Activated CD8-positive, alpha-beta T cell treated with anti-CD3 and anti-CD28 coated beads for 36 hours (primary cell): ENCODE measurements at places on chromosomes 16 and 17. TPM values are rescaled to one million over a fixed set of nuclear protein-coding genes. Genes with fewer than 3 reads are reported as not detected.
A peak's percentile ranks its signal among the peaks of the same experiment; 100 is the strongest.

- peaks cover 50% of the 10 kb centered on the region for H3K4me1 ChIP-seq
- H3K27ac ChIP-seq = peak overlapping the region; percentile 2
- H3K36me3 ChIP-seq = peaks cover 39% of the 10 kb centered on the region
- H3K27me3 ChIP-seq = no peaks in the 10 kb centered on the region
- no peak for DNase-seq
- H3K4me3 ChIP-seq = no peak overlapping the region
Observed at GRCh38 chr16:69463876-69464275, 39.5 kb downstream of the CYB5B start.

DNA sequence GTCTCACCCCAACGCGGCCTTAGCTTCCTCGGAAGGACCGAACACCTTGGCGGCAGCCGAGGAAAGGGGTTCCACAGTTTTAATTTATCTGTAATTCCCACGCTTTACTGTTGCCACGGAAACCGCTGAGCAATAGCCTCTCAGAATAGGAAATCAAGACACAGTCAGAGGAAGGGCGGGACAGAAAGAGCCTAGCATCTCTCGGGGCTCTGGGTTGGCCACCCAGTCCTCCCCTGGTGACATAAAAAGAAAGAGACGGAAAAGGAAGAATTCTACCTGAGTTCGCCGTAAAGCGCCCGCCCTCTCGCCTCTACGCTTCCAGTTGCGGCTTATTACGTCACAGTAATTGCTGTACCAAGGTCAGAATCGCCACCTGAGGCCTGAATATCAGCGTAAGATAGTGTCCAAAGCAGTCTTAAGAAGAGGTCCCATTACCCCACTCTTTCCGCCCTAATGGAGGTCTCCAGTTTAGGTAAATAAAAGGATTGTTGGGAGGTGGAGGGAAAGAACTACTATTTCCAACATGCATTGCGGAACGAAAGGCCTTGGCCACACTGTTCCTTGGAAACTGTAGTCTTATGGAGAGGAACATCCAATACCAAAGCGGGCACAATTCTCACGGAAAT lies 761 bp upstream of the NBR1 start:
- H3K4me3 ChIP-seq = no peak overlapping the region
- peaks cover 1% of the 10 kb centered on the region for H3K36me3 ChIP-seq
- DNase-seq = peak; percentile 96
- no peaks in the 10 kb centered on the region for H3K27me3 ChIP-seq

The MSLN gene
- not detected for total RNA-seq

The PYY gene
- total RNA-seq = not detected

The CACNG5 gene
- not detected for total RNA-seq

GRCh38 chr17:55202896-55203295 lies 61.9 kb upstream of the HLF start:
- no peaks in the 10 kb centered on the region for H3K4me1 ChIP-seq
- H3K36me3 ChIP-seq = peaks cover 2% of the 10 kb centered on the region
- no peak overlapping the region for H3K4me3 ChIP-seq
- DNase-seq = no peak
- no peak overlapping the region for H3K27ac ChIP-seq
- peaks cover 2% of the 10 kb centered on the region for H3K27me3 ChIP-seq

DNA sequence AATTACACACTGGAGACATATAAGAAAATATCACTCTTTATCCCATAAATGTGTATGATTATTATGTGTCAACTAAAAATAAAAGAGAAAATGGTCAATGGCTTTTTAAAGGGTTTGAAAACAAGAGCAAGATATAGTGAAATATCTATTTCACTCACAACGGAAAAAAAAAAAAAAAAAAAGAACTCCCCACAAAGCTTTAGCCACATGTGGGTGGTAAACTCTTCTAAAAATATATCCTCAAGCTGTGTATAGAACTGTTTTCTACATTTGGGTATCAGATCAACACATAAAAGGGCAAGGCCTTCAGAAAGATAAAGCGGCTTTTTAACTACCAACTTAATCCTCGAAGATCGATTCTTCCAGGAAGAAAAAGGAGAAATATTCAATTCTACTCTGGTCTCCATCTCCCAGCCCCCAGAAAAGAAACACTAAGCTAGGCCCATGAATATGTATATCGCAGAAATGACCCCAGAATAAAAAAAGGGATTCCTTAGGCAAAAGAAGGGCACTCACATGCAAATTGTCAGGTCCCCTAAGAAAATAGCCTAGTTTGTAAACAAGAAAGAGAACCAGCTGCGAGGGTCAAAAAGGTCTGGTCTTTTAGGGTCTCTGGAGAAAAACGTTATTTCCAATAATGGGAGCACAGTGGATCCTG lies 4.4 kb downstream of the LITAF start:
- H3K27ac ChIP-seq = peak overlapping the region; percentile 86
- no peak for DNase-seq
- peak overlapping the region; percentile 57 for H3K4me3 ChIP-seq
- peaks cover 63% of the 10 kb centered on the region for H3K4me1 ChIP-seq

The RNF222 gene
- total RNA-seq = 0.11 TPM

- no peak overlapping the region for H3K27ac ChIP-seq
- no peaks in the 10 kb centered on the region for H3K4me1 ChIP-seq
- no peaks in the 10 kb centered on the region for H3K36me3 ChIP-seq
- no peaks in the 10 kb centered on the region for H3K27me3 ChIP-seq
- H3K4me3 ChIP-seq = no peak overlapping the region
Observed at GRCh38 chr17:73318836-73319235, 7.0 kb upstream of the CDC42EP4 start.

- no peak overlapping the region for H3K27ac ChIP-seq
- no peaks in the 10 kb centered on the region for H3K4me1 ChIP-seq
- DNase-seq = no peak
- peaks cover 5% of the 10 kb centered on the region for H3K27me3 ChIP-seq
Observed at GRCh38 chr16:84862804-84863480, 43.2 kb downstream of the CRISPLD2 start.

GRCh38 chr17:3603119-3603869 lies 5.9 kb downstream of the TRPV1 start:
- no peaks in the 10 kb centered on the region for H3K4me1 ChIP-seq
- H3K36me3 ChIP-seq = peaks cover 5% of the 10 kb centered on the region
- no peak overlapping the region for H3K27ac ChIP-seq
- no peak for DNase-seq

The CYGB gene
- total RNA-seq = not detected

The CNTD1 gene
- not detected for total RNA-seq

GRCh38 chr16:73231944-73232554 lies 184.1 kb upstream of the ZFHX3 start:
- H3K27ac ChIP-seq = no peak overlapping the region
- DNase-seq = no peak
- no peaks in the 10 kb centered on the region for H3K27me3 ChIP-seq
- no peak overlapping the region for H3K4me3 ChIP-seq

DNA sequence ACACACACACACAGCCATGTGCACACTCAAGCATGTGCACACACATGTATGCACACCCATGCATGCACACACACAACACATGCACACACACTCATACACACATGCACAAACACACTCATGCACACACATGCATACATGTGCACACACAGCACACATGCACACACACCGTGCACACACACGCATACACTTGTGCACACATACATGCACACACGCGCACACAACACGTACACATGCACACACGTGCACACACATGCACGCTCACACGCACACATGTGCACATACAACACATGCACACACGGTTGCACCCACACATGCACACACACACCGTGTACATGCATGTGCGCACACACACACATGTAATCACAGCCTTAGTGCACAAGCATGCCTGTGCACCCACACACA lies 230.4 kb upstream of the GSE1 start:
- no peak overlapping the region for H3K4me3 ChIP-seq
- peaks cover 9% of the 10 kb centered on the region for H3K27me3 ChIP-seq
- no peak overlapping the region for H3K27ac ChIP-seq
- DNase-seq = no peak
- H3K4me1 ChIP-seq = no peaks in the 10 kb centered on the region

The TBC1D3B gene
- total RNA-seq = 6.6 TPM

GRCh38 chr17:278055-278675 lies 74.4 kb downstream of the RPH3AL start:
- DNase-seq = no peak
- no peak overlapping the region for H3K4me3 ChIP-seq
- H3K27me3 ChIP-seq = no peaks in the 10 kb centered on the region
